ENCODE measurements at places on chromosomes 12 and 14.

DNA sequence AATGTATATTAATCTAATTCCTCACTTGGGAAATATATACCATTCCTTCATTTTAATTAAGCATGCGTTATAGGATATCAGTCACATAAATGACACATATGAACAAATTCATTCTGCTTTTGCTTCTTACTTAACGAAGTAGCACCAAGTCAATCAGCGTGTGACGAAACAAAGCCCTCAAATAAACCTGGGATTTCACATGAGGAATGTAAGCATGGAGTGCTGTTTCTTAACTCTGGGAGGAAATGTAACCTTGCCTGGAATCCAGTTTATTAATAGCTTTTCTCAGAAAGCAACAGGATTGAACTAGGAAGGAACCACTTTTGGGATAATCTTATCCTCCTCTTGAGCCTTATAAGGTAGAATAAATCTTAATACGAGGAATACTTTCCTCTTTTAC, 72.0 kb downstream of the NIN start:
- no peak for DNase-seq

GRCh38 chr14:55340482-55340881, 69.3 kb downstream of the FBXO34 start:
- DNase-seq, result no peak

DNA sequence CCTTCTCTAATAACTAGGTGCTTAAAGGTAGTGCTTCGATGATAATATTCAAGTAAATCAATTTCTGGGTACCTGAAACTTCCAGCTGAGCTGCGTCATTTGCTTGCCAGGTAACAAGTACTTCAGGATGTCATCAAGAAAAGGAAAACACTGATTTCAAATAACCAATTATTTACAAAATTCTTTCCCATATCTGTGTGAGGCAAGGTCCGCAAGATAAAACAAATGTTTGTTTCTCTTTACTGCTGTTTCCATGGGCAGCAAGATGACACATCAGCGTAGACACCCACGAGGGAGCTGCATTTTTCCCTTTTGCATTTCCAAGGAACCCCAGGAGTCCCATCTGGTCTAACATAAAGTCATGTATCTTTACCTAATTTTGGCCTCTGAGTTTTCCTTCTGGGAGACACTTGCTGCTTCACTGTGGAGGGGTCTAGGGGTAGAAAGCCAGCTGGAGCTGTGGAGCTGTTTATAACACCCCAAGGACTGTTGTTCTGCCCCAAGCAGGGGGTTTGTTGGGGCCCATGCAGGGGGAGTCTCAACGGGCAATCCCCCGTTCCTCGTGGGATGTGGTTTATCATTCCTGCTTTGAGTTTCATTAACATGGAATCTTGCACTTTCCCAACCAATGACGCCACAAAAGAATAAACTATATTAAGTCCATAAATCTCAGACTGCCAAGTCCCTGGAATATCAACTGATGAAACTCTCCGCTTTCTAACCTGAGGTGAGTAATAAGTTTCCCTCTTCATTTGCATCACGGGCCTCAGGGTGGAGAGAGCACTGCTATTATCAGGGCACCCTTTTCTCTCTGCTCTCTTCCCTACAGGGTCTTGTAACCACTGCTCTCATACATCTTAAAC, 112.8 kb upstream of the PELI2 start:
- DNase-seq, result no peak

GRCh38 chr12:1807087-1807860, 13.1 kb upstream of the LRTM2 start:
- DNase-seq, result no peak

DNA sequence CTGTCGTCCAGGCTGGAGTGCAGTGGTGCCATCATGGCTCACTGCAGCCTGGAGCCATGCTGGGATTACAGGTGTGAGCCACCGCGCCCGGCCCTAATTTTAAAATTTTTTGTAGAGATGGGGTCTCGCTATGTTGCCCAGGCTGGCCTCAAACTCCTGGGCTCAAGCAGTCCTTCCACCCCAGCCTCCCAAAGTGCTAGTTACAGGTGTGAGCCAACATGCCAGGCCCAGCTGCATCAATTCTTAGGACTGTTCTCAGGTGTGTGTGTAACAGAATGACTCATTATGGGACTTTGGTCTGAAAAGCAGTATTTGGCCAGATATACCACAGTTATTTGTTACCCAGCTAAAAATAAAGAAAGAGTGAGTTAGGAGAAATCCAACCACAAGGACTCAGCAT, 17.4 kb downstream of the LETMD1 start:
- no peak for DNase-seq

GRCh38 chr12:127125607-127126259, 1141.2 kb upstream of the TMEM132C start:
- peak; percentile 46 for DNase-seq

GRCh38 chr12:72098622-72099021, 160.0 kb downstream of the TPH2 start:
- no peak for DNase-seq

- DNase-seq, result no peak
Observed at GRCh38 chr12:120890963-120891362, 13.2 kb downstream of the SPPL3 start.

- DNase-seq, result no peak
Observed at GRCh38 chr12:53659011-53659551, 16.8 kb downstream of the ATP5MC2 start.
